ENCODE measurements at places on chromosomes 16 and 17.

DNA sequence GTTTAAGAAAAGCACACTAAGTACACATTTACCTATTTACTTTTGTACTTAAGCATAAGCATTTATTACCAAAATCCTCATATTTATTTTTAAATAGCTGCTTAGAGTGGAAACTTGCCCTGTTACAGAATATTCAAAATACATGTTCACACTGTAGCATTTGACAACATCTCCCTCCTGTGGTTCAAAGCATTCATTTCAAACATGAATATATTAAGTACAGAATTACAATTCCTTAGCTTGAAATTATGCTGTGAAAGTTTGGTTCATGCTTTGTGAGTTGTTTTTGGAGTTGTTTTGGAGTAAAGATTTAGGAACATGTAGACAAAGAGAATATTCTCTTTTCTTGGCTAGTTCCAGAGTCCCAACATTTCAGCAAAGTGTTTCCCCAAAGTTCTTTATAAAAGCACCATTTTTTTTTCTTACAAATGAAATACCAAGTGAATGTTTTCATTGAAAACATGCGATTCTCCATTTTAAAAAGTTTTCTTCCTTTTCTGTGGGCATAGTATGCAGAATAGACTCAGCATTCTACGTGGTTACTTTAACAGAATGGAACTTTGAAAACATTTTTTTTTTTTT, 33.2 kb downstream of the TUBD1 start:
- DNase-seq, result peak; percentile 76

- no peak for DNase-seq
Observed at GRCh38 chr16:59169168-59169567, 435.1 kb upstream of the GOT2 start.

- DNase-seq, result peak; percentile 100
Observed at GRCh38 chr17:42422958-42423712, at the start of gene CAVIN1. CAVIN1 (minus strand) TSS chr17:42423256; CDS start chr17:42423097, 159 bp downstream.

DNA sequence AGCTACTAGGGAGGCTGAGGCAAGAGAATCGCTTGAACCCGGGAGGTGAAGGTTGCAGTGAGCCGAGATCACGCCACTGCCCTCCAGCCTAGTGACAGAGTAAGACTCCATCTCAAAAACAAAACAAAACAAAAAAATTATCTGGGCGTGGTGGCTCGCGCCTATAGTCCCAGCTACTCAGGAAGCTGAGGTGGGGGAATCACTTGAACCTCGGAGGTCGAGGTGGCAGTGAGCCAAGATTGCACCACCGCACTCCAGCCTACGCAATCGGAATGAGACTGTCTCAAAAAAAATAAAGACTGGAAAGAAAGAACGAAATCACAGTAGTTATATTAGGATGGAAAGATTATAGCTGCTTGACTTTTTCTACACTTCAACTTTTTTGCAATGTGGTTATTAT, 18.9 kb downstream of the COG1 start:
- DNase-seq, result no peak

DNA sequence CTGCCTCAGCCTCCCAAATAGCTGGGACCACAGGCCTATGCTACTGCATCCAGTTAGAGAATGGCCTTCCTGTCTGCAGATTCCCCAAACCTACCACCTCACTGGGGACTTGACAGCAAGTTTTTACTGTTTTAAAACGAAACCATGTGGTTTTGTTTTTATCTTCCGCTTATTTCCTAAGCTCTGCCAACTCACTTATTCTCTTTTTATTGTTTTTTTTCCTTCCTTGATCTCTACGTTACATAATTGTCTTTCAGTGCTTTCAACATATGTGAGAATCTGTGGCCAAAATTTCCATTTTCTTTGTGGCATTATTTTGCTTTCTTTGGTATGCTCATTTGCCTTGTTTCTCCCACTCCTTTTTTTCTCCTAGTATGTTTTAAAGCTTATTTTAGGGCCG, 14.6 kb upstream of the SLC38A7 start:
- DNase-seq, result no peak

- DNase-seq, result peak; percentile 25
Observed at GRCh38 chr16:3878610-3879009, 1.9 kb downstream of the CREBBP start.

DNA sequence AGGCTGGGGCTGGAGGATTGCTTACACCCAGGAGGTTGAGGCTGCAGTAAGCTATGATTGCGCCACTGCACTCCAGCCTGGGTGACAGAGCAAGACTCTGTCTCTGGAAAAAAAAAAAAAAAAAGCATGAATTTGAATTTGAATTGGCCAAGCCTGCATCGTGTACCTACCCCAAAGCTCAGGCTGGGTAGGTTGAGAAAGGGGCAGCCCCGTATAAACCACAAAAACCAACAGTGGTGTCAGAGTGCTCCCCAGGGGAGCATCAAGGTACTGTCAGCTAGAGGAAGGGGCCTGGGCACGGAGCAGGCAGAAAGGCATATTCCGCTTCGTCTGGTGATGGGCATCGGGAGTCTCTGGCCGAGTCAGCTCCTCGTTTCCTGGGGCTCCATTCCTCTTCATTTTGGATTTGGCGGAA, 40.9 kb downstream of the RAP1GAP2 start:
- DNase-seq, result no peak

GRCh38 chr17:44005527-44006271, 1.3 kb downstream of the NAGS start:
- no peak for DNase-seq

DNA sequence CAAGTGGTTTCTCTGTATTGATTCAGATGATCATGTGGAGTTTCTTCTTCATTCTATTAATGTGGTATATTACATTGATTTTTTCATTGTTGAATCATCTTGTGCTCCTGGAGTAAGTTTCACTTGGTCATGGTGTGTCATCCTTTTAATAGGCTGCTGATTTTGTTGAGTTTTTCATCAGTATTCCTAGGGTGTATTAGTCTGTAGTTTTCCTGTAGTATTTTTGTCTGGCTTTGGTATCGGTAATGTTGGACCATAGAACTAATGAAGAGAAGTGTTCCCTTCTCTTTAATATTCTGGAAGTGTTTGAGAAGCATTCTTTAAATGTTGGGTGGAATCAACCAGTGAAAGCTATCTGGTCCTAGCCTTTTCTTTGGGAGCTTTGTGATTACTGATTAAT, 99.0 kb downstream of the OMG start:
- DNase-seq, result peak; percentile 32

GRCh38 chr17:68584581-68585303, 16.4 kb downstream of the FAM20A start:
- no peak for DNase-seq

- DNase-seq, result no peak
Observed at GRCh38 chr17:39538866-39539265, 68.9 kb downstream of the NEUROD2 start.

DNA sequence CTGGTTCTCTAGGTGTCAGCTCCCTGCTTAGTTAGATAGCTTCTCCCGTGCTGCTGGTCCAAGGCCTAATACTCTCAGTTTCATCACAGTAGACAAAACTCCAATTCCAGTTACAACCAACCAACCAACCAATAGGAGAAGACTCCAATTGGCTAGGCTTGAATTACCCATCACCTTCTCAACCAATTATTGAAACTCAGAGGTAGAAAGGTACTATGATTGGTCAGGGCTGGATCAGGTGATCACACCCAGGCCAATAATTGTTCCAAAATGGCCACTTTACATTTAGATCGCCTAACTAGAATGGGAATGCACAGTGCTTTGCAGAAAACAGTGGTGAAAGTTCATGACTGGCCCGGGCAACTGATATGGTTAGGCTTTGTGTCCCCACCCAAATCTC, 49.5 kb upstream of the CRHR1 start:
- DNase-seq, result no peak

GRCh38 chr17:81967244-81967532, 6.2 kb upstream of the NOTUM start:
- no peak for DNase-seq

GRCh38 chr16:48317614-48318315, 67.4 kb downstream of the SIAH1 start:
- DNase-seq, result peak; percentile 95

- no peak for DNase-seq
Observed at GRCh38 chr16:69111216-69111875, 5.9 kb downstream of the HAS3 start.
